ENCODE measurements at places on chromosomes 13 and 19.

DNA sequence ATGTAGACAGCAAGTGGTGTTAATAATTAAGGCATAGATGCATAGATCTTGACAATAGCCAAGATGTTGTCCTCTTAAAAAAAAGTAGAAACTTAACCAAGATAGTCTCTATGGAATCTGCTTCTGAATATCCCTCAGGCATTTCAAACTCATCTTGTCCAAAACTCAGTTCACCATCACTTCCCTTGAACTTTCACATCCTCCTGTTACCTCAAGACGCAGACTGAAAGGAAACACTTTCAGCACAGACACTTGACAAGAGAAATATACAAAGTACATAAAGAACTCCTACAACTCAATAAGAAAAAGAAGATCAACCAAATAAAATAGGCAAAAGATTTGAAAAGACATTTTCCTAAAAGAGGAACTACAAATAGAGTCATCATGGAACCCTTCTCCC, 451.1 kb downstream of the FOXO1 start:
- no peak for DNase-seq

- DNase-seq, result peak; percentile 63
Measured at GRCh38 chr19:1250437-1251260, 2.3 kb downstream of the MIDN start.

DNA sequence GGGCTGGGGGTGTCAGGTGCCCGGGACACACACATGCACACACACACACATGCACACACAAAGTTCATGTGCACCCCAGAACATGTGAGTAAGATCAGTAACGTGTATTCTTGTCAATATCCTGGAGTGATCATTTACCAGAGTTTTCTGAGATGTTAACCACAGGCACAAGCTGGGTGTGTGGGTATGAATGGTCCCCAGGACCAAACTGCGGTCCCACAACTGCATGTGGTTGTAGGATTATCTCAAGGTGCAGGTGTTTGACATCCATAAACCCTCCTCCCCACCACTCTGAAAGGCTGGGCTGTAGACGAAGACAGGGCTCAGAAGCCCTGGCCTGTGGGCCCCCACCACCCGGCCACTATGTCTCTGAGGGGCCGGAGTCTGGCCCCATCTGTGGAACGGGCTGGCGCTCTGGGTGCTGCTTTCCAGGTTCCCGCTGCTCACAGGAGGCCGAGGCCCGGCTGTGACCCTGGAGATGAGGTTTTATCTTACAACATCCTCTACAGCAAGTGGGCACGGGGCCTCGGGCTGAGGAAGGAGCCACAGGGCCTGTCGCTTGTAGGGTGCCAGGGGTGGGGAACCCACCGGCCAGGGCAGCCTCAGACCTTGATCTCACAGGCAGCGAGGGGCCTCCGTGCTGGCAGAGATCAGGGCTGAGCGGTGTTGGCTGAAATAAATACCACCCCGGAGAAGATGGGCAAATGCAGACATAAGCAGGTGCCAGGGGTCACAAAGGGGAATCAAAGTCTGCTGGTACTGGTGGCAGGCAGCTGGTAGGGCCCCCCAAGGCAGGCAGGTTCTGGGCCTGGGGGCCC, 4.3 kb downstream of the F2RL3 start:
- DNase-seq, result no peak

- DNase-seq, result no peak
Measured at GRCh38 chr13:99896369-99897075, 75.0 kb downstream of the ZIC5 start.

GRCh38 chr13:19952850-19953249, 5.7 kb upstream of the ZMYM2 start:
- DNase-seq, result no peak

GRCh38 chr13:103067751-103068555, 1.7 kb upstream of the SLC10A2 start:
- DNase-seq, result no peak

GRCh38 chr19:46859637-46860124, 1.1 kb upstream of the ARHGAP35 start:
- no peak for DNase-seq
